Type B pancreatic cell (in vitro differentiated cells): ENCODE measurements at places on chromosomes 2 and 18.

GRCh38 chr2:201008296-201008829 is 44.9 kb upstream of the ORC2 start:
- DNase-seq, result no peak

DNA sequence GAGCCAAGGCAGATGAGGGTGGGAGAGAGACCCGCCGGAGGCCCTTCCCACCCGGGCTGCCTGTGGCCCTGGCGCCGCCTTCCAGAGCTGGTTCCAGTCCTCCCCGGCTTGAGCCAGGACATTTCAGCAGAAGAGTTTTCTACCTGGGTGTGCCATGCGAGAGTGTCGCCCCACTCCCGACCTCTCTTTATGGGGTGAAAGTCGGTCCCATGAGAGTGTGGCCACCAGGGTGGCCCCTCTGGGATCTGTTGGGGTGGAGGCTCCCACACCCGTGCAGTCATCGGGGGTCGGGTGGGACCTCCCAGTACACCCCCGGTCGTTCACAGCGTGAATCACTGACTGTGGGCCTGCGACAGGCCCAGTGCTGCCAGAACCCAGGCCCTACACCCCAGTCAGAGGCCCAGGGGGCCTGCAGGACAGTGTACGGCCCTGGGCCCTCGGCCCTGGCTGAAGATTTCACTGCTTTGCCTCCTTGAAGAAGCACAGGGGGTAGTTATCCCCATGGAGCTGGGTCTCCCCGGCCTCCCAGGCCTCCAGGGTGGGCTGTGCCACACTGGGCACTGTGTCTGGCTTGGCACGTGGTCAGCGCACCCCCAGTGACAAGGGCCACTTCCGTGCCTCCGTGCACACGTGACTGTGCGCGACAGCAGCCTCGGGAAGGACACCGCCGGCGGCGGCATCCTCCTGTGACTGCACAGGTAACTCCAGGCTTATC is 5.9 kb downstream of the NFATC1 start:
- no peak for DNase-seq

GRCh38 chr18:45439851-45440645 is 175.2 kb upstream of the SLC14A2 start:
- no peak for DNase-seq

- no peak for DNase-seq
Measured at GRCh38 chr2:226140594-226140993, 659.0 kb downstream of the IRS1 start.

- DNase-seq, result no peak
Measured at GRCh38 chr18:78021196-78021595, 771.5 kb downstream of the GALR1 start.

GRCh38 chr2:96147593-96148201 is 2.5 kb upstream of the DUSP2 start:
- DNase-seq, result no peak

DNA sequence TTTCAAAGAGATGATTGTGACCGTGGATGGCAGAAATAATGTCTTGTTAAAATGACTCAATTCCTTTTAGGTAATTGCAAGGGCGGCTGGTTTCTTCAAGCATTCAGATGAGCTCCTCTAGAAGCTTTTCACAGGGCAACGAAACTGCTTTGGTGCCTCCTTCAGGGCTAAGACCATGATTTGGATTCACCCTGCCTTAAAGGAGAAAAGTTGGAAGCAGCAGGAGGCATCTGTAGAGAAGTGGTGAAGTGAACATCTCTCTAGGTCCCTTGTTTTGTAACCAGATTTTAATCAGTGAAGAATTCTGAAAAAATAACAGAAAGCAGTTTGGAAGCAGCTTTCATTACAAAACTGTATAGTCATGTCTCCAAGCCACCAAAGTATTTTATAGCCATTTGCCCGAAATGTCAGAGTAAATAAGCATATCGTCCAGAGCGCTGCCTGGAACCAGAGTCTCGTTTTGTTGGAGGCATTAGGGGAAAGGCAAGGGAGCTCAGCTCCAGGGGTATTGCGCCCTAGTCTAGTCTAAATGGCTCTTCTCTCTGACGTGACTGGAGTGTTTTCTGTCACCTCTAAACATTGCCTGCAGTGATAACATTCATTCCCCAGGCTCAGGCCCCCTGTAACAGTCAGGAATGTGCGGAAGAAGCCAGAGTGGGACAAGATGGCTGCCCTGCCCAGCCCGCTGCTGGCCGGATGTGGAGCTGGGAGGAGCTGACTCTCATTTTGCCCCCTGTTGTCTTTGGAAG is 57.8 kb upstream of the ITGB6 start:
- DNase-seq, result no peak

DNA sequence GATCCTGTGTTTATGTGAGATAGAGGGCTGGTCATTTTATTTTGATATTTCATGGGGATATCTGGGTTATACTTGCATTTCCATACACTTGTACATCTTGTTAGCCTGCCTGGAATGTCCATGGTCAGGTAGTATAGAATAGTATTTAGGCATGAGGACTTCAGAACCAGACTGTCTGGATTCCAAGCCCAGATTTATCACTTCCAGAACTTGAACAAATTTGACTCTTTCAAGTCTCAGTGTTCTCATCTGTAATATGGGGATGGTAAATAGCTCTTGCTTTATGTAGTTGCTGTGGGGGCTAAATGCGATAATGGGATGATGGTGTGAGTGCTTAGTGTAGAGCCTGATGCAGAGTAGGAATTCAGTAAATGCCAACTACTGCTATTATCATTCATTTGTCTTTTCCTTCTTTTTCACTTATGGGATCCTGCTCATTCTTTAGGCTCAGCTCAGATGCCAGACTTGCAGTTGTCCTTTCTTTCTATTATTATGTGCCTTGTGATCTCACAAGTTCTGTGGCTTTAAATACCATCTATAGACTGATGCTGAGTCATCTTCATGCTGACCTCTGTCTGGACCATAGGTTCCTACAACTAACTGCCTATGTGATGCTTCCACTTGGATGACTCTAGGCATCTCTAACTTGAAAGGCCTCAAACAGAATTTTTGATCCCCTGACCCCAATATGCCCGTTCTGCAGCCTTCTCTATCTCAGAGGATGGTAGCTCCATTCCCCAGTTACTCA is 67.4 kb downstream of the POLE4 start:
- DNase-seq, result no peak

GRCh38 chr18:7079231-7079630 is 38.4 kb downstream of the LAMA1 start:
- DNase-seq, result no peak

- no peak for DNase-seq
Measured at GRCh38 chr18:10169814-10170213, 256.0 kb downstream of the VAPA start.

DNA sequence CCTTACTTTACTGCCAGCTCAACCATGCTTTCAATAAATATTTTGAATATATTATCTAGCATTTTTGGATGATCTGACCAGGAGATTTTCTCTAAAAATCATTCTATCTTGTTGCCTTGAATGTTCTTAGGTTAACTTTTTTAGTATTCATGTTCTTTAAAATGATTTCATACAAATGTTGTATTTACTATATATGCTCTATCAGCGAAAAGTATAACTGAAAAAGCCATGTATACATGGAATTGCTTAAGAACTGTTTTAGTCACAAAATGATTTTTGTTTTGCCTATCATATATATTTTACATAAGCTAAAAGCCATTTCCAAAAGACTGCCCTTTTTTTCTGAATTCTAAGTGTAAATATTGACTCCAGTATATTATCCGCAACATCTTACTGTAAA is 213.9 kb downstream of the WDPCP start:
- DNase-seq, result no peak

- no peak for DNase-seq
Measured at GRCh38 chr2:151551556-151551955, 141.9 kb downstream of the RIF1 start.

GRCh38 chr2:873027-873426 is 77.6 kb upstream of the SNTG2 start:
- no peak for DNase-seq

- DNase-seq, result no peak
Measured at GRCh38 chr2:6054161-6054671, 362.0 kb downstream of the SOX11 start.

GRCh38 chr2:191749181-191749540 is 71.2 kb downstream of the NABP1 start:
- DNase-seq, result no peak

DNA sequence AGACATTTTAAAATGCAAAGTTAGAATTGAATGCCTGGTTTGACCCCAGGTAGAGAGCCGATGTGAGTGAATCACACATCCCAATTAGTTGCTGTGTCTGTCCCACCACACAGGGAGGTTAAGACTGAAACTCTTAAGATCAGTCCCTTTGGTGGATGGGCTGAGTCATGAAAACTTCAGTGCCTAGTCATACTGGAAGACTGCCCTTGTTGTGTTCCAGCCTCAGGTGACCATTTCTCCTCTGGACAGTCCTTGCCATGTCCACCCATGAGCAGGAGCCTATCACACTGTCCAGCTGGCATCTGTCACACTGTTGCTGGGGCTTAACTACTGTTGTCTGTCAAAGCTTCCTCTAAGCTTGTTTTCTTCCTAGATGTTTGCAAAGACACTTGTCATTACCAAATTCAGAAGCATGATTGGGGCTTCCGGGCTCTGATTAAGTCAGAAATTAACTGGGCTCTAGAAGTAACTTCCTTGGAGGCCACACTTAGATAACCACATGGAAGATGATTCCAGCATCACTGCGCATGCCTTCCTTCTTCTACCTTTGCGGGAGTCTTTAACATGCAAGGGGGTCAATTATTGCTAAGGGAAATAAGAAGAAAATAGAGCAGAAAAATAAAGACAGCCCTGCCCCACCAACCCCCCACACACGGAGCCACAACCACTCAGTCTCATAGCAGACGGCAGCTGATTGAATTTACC is 21.3 kb downstream of the CYRIA start:
- no peak for DNase-seq

DNA sequence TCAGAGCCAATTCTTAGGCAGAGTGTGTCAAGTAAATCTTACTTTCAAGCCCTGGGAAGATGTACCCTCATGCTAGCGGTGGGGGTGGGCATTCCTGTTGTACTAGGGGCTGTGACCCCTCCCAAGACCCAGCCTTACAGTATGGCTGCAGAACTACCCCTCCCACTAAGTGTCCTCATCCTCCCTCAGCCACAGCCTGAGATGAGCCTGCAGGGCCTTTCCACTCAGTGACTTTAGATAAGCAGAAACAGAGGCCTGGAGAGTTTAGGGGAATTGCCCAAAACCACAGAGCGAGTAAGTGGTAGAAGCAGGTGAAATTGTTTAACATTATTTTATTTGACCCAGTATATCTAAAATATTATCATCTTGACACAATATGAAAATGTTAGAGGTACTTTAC is 36.6 kb downstream of the TTC32 start:
- no peak for DNase-seq

DNA sequence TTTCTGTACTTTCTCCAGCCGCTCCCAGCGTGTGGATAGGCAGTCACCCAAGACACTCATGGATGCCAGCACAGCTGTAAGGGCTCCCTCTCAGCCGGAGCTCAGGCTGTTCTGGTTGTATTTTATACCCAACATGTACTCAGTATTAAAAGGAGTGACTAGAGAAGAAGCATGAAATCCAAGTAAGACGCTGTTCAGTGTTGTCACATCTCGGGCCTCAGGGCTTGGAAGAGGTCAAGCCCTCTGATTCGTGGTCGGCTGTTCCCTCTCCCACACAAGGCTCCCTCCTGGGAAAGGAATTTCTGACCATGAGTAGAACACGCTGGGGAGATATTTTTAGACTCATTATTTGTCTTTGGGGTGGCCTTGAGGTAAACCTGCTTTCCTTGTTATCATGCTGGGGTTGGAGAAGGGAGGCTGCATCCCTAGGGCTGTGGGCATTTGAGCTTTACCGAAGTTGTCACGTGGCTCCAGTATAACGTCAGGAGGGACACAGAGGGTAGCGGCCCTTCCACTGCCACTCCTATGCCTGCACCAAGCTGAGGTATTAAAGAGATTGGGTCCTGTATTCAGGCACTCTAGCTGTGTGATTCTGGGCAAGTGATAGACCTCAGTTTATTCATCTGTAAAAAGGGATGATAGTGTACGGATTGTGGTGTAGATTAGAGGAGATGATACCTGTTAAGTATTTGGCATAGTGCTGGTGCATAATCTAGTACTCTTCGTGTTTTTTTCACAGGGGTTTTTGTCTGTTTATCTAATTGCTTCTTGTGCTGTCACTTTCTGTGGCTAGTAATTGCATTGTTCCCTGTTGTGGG is 34.1 kb downstream of the HK2 start:
- DNase-seq, result no peak

DNA sequence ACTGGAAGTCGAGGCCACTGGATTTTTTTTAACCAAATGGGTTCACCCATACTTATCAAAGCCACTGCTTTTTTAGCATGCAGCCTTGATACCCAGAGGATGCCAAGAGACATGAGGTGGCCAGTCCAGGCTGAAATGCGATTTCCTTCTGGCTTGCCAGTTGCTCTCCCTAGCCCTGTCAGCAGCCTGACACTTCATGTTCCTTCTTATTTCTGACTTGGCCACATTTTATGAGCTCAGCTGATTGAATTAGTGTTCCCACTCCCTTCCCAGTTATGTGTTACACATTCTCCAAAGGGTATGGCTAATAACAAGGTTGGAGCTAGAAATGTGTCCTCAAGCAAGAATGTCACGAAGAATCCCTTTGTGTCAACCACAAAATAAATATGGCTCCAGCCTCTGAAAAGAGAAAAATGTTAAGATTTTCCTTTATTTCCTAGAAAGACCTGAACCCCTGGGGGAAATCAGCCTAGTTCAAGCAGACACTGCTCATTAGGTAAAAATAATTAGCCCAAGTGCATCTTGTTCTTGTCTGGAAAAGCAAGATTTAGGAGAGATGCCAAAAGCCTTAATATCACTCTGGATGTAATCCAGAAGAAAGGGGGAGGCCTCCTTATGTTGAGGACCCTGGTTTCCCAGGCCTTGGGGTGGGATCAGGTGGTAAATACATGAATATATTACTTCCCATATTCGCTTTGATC is 121.7 kb upstream of the TACR1 start:
- DNase-seq, result no peak

DNA sequence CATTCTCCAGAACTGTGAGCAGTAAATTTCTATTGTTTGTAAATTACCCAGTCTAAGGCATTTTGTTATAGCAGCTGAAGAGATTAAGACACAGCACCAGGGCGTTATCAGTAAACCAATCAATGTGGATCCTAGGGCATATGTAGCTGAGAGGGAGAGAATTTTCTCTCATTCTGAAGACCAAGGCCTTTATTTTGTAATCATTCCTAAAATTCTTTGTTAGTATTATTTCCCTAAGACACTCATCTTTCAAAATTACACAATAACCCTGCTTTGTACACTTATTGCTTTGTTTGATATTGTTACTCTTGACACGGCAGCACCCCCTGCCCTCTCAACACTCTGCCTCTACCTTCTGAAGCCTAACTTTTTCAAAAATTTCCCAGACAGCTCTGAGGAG is 419.1 kb downstream of the SLC4A3 start:
- no peak for DNase-seq

DNA sequence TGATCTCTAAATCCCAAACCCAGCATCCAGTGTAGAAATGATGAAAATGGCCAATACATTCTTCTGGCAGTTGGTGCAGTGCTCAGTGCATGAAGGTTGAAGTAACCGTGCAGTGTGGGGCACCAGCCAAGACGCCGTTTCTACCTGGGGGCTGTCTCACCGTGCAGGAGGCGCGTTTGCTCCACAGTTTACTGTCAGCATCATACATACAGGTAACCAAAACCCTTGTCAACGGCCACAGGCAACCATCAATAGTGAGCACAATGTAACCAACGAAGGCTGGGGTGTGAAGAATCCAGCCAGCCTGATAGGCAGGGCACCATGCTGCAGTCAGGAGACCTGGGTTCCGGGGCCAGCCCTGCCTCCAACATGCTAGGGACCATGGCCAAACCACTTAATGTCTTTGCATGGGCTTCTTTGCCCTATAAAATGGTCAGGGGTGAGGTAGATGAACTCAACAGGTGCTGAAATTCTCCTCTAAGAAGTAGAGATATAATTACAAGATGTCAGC is 127.5 kb upstream of the ID2 start:
- no peak for DNase-seq
